ENCODE measurements at places on chromosomes 16 and 17. TPM values are rescaled to one million over a fixed set of nuclear protein-coding genes. Genes with fewer than 3 reads are reported as not detected.

GRCh38 chr16:57798953-57799599 is 3.2 kb downstream of the KIFC3 start:
- no peaks in the 10 kb centered on the region for H3K36me3 ChIP-seq
- DNase-seq: no peak
- peaks cover 36% of the 10 kb centered on the region for H3K4me1 ChIP-seq
- H3K27ac ChIP-seq: no peak overlapping the region

DNA sequence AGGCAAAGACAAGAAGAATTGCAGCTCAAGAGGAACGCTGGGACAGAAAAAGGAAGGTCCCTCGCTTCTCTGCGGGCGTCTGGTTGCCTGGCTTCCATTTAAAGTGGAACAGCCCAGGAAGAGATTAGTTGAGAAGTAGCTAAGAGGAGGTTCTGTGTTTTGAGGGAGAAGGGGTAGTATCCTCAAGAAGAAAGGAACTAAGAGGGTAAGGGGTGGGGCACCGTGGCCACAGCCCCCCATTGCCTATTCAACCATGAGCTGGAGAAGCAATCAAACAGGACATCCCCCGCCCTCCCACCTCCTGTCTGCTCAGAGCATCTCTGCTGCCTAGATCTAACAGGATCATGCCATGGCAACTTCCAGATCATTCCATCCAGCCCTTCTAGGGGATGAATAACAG is 18.1 kb upstream of the CALB2 start:
- H3K4me3 ChIP-seq: no peak overlapping the region
- no peaks in the 10 kb centered on the region for H3K36me3 ChIP-seq

- H3K27ac ChIP-seq: no peak overlapping the region
- peaks cover 7% of the 10 kb centered on the region for H3K4me1 ChIP-seq
- H3K36me3 ChIP-seq: no peaks in the 10 kb centered on the region
- DNase-seq: peak; percentile 60
- H3K27me3 ChIP-seq: no peaks in the 10 kb centered on the region
- H3K4me3 ChIP-seq: no peak overlapping the region
Observed at GRCh38 chr17:19762515-19762961, 14.4 kb upstream of the ALDH3A1 start.

KRTAP9-4 gene
- not detected for total RNA-seq

Data from transverse colon (tissue), 4 donors.